ENCODE measurements at places on chromosomes 16 and 17.
A peak's percentile ranks its signal among the peaks of the same experiment; 100 is the strongest.

DNA sequence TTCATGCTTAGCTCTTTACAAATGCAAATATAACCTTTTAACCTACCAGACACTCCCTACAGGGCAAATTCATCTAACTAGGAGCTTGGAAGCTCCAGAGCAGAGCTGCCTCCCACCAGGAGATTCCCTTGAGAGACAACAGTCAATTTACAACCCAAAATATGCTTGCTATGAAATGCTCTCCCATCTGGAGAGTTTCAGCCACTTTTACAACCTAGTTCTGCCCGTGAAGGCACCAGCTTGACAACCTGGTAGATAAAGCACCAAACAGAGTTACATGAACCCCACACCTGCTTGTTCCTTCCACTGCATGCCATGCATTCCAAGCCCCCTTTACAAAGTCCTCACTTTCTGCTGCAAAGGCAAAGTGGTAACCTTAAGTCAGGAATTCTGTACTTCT, 215.3 kb upstream of the KIF2B start:
- no peak for DNase-seq

GRCh38 chr16:12588510-12588909, 215.2 kb downstream of the CPPED1 start:
- no peak for DNase-seq

GRCh38 chr16:17574256-17574655, 103.5 kb upstream of the XYLT1 start:
- no peak for DNase-seq

DNA sequence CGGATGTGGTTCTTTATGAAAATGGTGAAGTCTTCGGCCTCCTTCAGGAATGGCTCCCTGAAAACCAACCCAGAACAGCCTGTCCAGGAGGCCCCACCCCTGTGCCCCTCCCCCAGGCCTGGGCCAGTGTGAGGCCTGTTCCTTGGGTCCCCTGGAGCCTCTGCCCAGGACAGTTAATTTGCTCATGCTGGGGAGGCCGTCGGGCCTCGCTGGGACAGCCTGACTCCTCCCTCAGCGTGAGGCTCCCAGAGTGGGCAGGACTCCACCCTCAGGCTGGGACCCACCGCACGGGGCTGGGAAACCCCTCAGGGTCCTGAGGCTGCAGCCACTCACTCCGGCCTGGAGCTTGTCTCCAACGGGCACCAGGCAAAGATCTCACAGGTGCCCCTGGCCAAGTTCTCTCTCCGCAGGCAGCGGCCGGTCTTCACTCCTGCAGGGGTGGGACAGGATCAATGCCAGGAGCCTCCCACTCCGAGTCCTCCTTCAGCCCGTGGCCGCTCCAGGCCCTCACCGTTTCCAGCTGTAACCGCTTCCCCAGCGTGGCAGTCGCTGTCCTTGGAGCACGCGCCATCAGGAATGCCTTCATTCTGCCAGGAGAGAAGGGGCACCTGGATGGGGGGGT, 5.8 kb downstream of the P2RX5 start:
- DNase-seq: no peak

DNA sequence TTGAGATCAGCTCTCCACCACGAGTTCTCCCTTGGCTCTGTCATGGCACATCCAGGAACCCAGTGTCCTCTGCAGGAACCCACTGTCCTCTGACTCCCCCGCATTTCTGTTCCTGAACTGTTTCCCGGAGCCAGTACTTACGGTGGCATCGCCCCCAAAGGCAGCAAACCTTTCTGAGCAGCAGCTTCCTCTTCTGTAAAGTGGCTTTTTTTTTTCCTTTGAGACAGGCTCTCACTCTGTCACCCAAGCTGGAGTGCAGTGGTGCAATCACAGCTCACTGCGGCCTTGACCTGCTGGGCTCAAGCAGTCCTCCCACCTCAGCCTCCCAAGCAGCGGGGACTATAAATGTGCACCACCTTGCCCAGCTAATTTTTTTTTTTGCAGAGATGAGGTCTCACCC, 32.2 kb downstream of the NAGPA start:
- no peak for DNase-seq

DNA sequence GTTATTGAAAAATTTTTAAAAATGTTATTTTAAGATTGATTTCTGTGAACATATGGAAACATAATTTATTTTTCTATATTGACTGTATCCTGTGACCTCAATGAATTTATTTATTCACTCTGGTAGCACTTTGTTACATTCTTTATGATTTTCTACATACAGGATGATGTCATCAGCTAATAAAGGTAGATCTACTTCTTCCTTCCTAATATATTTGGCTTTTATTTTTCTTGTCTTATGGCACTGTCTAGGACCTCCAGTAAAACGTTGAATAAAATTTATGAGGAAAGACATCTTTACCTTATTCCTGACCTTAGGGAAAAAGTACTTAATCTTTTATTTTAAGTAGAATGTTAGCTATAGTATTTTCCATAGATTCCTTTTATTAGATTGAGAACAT, 78.8 kb upstream of the MAF start:
- no peak for DNase-seq

DNA sequence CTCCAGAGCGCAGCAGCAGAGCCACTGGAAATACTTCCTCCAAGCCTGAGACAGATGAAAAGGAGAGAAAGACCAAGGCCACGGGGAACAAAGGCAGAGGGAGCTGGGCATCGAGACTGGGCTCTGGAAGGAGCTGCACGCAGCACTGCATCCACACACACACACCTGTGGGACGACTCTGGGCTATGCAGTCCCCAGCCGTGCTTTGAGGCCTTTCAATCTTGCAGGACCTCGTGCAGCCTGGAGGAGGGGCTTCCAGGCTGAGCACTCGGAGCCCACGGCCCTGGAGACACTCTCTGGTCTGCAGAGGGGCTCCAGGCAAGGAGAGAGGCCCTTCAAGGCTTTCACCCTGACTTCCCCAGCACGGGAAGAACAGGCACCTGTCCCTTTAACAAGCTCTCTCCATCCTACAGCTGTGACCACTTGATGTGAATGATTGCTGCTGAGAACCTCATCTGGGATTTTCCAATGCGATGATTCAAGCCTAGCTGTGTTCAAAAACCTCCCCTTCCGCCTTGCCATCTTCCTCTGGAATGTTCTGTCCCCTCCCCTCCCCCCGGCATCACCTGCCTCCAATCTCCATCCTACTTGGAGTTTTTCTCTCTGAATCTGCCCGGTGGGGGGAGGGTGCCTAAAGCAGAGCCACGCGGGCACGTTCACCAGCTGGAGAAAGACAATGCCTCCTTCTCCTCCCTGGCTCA, 37.5 kb downstream of the RBFOX3 start:
- no peak for DNase-seq

DNA sequence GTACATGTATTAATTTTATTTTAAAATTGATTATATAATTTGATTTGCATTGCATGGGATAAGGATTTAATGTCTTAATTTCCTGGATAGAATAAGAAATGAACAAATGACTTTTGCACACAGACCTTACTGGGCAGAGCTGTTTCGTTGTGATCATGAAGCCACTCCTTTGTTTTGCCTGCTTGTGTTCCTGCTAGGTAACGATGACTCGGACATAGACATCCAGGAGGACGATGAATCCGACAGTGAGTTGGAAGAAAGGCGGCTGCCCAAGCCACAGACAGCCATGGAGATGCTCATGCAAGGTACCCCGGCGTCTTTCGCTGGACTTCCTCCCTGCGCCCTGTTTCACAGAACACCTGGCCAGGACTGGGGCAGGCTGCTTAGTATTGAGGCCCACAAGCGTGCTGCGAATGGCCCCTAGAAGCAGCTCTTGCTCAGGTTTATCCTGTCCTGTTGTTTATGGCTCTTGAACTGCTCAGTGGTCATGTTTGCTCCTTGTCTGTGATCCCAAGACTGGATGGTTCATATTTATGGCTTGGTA, 29.6 kb downstream of the CLUAP1 start:
- no peak for DNase-seq

GRCh38 chr16:85033171-85033570, 5.6 kb downstream of the KIAA0513 start:
- no peak for DNase-seq

DNA sequence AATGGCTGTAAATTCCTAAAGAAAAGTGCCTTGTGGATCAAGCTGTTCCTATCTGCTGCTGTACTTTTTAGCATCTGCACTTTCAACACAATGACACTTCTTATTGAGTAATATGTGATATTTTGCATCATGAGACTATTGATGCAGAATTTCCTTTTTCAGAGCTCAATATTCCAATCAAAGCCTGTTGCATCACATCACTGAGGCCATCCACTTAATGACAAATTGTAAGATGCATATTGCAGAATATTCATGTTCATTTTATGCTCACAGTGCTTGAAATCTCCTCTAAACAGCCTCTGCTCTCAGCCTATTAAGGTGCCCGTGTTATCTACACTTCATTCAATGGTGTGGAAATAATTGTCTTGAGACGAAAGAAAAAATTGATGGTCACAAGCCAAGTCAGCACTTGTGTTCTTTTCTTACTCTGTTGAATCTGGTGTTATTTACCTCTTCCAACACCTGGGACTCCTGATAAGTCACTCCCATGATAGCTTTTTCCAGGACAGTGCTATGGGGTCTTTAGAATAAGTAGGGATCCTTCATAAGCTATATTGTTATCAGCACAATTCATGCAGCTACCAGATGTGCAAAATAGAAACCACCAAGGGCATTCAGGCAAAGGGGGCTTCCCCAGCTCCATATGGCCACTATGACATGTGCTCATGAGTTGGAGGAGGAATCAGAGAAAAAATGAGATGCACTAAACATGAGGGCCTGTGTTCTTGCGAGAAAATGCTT, 9.3 kb upstream of the SKAP1 start:
- no peak for DNase-seq

GRCh38 chr17:77572065-77572601, 386.4 kb upstream of the TNRC6C start:
- DNase-seq: peak; percentile 71

DNA sequence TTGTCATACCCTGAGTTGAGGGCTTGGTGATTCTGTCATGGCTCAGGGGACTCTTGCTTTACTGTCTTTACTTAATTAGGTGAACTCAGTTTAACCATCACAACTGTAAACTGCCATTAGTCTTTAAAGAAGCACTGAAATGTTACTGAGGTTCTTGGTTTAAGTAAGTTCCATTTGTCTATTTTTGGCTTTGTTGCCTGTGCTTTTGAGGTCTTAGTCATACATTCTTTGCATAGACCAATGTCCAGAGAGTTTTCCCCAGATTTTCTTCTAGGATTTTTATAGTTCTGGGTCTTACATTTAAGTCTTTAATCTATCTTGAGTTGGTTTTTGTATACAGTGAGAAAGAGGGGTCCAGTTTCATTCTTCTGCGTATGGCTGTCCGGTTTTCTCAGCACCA, 137.5 kb downstream of the SOCS1 start:
- no peak for DNase-seq

- no peak for DNase-seq
Measured at GRCh38 chr17:64982139-64982915, 63.0 kb upstream of the LRRC37A3 start.

DNA sequence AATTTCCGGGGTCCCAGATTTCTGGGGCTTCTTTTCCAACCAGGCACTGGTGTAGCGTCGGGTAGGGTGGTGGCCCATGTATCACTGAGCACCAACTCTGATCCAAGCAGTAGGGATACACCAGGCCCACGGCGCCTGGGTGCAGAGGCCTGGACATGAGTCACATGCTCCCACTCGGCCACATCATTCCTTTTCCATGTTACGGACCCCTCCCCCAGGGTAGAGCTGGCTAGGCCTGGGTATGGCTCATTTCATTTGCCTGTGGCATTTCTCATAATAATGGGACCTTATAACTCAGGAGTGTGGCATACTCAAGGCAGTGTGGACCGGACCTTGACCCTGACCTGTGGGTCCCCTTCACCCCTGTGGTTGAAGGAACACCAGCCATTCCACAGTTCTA, 18.0 kb upstream of the NDRG4 start:
- DNase-seq: no peak

DNA sequence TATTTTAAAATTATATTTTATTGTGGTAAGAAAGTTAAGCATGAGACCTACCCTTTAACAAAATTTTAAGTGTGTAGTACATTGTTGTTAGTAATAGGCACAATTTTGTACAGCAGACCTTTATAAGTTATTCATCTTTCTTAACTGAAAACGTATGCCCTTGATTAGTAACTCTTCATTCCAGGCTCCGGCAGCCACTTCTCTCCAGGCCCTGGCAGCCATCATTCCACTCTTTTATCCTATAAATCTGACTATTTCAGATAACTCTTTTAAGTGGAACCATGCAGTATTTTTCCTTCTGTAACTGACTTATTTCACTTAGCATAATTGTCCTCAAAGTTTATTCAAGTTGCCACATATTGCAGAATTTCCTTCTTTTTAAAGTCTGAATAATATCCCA, 348.2 kb downstream of the CDH11 start:
- no peak for DNase-seq

GRCh38 chr16:73545755-73546154, 497.8 kb upstream of the ZFHX3 start:
- DNase-seq: no peak

DNA sequence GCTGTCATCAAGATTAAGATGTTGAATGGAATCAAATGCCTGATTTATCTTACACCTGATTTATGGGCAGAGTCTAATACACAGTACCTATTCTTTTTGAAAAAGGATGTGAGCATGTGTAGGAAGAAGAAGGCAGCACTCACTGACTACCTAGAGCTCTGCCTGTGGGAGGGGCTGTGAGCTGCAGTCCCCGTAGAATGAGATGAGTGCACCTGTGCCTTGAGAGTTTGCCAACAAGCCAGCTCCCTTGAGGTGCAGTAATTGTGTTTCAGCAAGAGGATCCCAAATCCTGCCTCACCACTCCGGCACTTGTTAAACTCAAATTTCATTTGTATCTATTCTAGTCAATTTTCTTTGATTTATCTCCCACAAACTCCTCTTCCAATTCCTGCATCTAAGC, 46.0 kb downstream of the CDH11 start:
- DNase-seq: no peak

- DNase-seq: no peak
Measured at GRCh38 chr17:45641541-45641940, 142.6 kb upstream of the CRHR1 start.

DNA sequence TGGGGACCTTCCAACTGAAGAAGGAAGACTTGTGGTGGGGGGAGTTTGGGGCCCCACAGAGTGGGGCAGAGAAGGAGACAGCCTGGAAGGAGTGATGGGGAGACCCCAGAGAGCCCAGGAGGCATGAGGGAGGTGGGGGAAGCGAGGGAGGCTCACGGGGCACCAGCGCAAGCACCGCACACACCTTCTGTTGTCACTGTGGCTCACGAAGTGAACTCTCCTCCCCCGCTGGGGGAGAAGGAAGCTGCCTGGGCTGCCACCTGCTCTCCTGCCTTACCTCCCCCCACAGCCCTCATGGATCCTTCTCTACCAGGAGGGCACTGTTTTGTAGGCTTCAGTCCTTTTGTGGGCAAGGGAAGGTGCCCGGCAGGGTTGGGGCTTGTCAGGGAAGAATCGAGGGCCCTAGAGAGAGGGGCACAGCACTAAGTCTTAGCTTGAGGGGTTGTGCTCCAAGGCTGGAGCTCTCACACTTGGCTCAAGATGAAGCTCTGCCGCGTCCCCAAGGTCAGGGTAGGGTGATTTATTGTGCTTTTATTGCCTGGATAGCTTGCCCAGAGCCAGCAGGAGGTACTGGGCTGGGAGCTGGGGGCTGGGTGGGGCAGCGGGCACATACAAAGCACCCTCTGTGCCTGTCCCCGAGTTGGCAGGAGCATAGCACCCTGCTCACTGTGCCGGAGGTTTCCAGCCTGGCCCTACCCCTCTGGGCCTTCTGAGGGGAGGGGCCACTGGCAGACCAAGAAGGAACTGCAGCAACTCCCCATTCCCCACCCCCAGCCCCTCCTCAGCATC, 4.6 kb upstream of the STARD3 start:
- no peak for DNase-seq
